ENCODE measurements at places on chromosomes 6 and 20.
A peak's percentile ranks its signal among the peaks of the same experiment; 100 is the strongest.

GRCh38 chr6:2477666-2478065 lies 232.3 kb upstream of the GMDS start:
- DNase-seq = no peak

- DNase-seq = no peak
These were observed 660.4 kb upstream of the GJE1 start for GRCh38 chr6:141472162-141472928.

- no peak for DNase-seq
These were observed 154.6 kb upstream of the VGLL2 start for GRCh38 chr6:117110737-117111136.

DNA sequence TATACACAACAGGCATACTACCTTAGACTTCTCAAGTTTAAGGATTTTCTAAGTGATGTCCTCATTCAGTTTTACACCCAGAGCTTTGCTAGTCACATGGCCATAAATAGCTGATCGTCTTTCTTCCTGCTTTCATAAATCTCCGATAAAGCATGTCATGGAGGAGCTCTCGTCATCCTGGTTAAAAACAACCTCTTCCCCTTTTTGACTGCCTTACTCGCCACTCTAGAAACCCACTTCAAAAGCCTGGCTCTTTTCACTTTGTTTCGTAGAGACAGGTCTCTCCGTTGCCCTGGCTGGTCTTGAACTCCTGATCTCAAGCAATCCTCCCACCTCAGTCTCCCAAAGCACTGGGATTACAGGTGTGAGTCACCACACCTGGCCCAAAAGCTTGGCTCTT lies 67.0 kb upstream of the SMIM29 start:
- DNase-seq = no peak

DNA sequence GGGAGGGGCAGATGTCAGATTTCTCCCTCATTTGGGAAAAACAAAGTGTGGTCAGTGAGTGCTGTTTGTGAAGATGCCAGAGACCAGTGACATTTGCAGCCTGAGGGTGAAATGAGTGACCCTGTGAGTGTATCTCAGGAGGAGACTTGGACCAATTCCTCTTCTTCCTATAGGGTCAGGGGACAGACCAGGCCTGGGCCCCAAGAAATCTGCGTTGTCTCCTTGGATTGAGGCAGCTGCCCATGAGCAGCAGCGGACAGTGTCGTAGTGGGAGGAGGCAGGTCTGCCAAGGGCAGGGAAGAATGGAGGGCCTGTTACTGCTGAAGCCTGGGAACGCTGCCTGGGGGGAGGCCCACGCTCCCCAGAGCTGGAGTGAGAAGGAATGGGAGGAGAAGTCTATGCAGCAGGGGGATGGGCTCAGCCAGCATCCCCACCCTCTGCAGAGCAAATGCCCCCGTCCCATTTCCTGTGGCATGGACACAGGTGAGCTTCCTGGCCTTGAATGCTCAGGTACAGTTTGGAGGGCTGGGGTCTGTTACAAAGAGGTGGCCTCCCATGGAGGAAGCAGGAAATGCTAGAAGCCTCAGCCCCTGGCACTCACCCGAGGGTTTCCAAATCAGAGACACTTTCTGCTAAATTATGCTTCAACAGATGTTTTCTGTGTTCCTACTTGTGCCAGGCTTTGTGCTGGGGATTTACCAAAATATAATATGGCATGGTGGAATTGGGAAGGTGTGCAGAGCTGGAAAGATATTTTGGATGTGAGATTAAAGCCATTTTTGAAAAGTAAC lies 29.8 kb downstream of the DAAM2 start:
- DNase-seq = peak; percentile 53

DNA sequence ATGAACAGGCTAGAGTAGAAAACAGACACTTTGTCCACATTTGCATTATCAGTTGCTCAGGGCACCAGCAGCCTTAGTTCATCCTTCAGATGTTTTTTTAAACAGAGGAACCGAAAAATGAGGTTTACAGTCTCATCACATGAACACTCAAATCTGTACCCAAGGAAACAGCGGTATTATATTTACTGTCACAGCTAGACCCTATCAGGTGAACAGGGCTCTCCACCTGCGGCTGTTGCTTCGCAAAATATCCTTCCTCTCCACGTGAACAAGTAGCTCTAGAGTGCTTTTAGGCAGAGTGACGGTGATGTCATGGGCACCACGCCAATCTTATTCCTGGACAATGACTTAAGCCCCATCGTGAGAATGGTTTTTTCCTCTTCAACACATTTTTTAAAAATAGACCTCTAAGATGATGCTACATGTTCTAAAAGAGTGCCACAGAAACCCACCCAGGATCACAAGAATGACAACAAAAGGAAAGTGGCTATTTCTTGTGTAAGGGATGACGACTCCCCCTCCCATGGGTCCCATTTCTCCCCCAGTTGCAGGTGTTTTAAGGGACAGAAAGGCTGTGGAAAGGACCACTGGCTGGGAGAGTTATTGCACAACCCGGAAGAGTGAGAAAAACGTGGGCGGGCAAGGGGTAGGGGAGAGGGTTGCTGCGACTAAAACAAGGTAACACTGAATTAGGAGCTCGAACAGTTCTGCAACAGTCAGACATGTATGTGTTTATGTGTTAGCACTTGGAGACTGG lies 77.7 kb downstream of the EFHC1 start:
- DNase-seq = no peak

DNA sequence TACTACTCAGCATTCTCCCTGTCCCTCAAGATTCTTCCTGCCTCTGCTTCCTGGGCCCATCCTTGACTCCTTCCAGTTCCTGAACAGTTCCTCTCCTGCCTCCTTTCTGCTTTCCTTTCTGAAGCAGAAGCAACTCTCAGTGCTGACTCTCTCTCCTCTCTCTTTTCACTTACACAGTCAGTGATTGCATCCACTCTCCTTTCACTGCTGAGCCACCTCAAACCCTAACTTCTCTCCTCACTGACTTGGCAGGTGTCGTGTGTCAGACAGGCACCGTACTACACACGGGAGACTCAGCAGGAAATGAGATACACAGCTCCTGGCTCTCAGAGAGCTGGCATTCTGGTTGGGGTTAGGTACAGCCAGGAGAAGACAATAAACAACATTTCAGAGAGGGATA lies 5.6 kb downstream of the ABHD16A start:
- no peak for DNase-seq

DNA sequence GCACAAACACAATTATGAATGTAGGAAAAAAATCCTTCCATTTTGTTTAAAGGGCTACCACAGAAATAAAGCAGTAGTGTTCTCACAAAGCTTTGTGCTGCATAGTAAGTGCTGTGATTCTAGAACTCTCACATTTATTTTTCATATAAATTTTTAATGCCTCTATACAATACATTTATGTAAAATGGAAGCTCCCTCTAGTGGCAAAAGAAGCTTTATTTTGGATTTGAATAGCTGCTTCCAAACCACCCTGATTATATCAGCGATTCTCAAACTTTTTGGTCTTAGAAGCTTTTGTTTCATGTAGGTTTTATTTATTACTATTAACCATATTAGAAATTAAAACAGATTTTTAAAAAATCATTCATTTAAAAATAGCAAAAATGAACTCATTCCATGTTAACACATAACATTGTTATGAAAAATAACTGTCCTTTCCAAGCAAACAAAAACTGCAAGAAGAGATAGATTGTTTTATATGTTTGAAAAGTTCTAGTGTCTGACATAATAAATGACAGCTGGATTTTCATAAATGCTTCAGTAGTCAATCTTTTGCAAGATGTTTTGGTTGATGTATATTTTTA lies 38.4 kb downstream of the HS3ST5 start:
- DNase-seq = peak; percentile 4

GRCh38 chr6:128079021-128079420 lies 178.2 kb upstream of the THEMIS start:
- DNase-seq = no peak

- DNase-seq = no peak
These were observed 622.6 kb downstream of the EPM2A start for GRCh38 chr6:145112711-145113148.

- DNase-seq = no peak
These were observed 98.5 kb upstream of the TMEM170B start for GRCh38 chr6:11439017-11439420.

GRCh38 chr6:36387440-36388303 lies at the start of gene ETV7:
ETV7 (minus strand) TSS chr6:36387669; CDS start chr6:36387541, 128 bp downstream.
- peak; percentile 50 for DNase-seq

GRCh38 chr20:63050406-63050805 lies 43.6 kb upstream of the BHLHE23 start:
- no peak for DNase-seq

GRCh38 chr20:46752728-46753127 lies 43.3 kb downstream of the SLC2A10 start:
- DNase-seq = peak; percentile 53

GRCh38 chr20:25196786-25197120 lies 1.2 kb downstream of the ENTPD6 start:
- no peak for DNase-seq

- DNase-seq = no peak
These were observed 205.7 kb downstream of the ATXN1 start for GRCh38 chr6:16555550-16555949.

GRCh38 chr6:31266567-31267360 lies 5.1 kb downstream of the HLA-C start:
- DNase-seq = no peak

DNA sequence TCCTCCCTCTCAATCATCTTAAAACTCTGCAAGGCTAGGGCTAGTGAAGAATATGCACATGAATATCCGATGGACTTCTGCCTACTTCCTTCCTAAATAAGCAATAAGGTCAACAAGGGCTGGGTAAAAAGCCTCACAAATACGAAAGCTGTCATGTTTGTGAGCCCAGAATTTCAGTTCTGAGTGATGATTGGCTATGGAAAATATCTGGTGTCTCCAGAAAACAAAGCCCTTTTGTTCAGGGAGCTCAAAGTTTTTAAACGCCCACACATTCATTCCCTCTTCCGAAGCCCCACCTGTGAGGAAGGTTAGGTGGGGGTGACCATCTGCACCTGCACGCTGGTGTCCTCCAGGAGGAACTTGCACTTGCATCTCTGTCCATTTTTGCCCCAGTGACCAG lies 126.9 kb upstream of the ARMC2 start:
- DNase-seq = no peak

DNA sequence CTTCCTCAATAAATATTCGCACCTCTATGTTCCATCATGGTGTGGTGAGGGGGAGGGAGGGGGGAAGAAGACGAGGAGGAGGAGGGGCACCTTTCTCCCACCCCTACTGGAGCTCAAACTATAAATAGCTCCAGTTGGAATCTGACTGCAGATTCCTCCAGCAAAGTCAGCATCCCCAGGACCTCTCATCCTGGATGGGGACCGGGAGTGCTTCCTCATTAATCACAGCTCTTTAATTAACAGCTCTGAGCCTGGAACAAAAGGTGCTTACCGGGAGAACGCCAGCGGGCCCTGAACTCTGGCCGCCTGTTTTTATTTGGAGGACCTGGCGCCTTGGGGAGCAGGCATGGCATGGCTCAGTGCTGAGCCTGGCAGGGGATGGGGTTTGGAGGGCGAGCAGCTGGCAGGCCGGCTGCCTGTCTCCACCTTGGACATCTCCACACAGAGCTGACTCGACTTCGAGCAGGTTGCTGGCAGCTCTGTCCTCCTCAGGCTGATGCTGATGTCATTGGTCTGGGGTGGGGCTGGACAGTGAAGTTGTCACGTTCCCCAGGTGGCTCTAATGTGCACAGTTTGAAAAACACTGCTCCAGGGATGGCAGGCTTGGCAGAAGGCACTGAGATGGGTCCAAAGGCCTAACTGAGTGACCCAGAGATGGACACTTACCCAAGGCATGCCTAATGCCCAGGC lies 180.4 kb downstream of the DHX35 start:
- DNase-seq = no peak

- no peak for DNase-seq
These were observed 75.9 kb downstream of the RREB1 start for GRCh38 chr6:7183707-7184106.

DNA sequence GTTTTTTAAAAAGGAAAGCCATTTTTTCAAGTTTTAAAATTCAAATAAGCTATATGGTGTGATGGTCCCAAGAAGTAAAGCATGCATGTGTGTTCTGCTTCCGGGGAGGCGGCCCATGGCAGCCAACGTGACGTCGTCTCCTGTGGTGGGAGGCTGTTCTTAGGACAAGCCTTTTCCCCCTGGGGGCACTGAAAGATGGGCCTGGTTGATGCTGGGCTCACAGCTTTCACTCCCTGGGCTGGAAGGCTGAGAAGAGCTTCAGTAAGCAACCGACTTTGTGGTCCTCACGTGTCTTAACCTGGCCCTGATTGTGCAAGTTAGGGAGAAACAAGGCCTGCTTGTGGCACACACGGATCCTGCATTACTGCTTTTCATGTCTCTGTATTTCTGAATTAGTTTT lies 84.1 kb downstream of the SMOC2 start:
- DNase-seq = no peak

GRCh38 chr6:106110164-106110826 lies 24.2 kb downstream of the PRDM1 start:
- no peak for DNase-seq
